ENCODE measurements at places on chromosomes 11 and 22.

DNA sequence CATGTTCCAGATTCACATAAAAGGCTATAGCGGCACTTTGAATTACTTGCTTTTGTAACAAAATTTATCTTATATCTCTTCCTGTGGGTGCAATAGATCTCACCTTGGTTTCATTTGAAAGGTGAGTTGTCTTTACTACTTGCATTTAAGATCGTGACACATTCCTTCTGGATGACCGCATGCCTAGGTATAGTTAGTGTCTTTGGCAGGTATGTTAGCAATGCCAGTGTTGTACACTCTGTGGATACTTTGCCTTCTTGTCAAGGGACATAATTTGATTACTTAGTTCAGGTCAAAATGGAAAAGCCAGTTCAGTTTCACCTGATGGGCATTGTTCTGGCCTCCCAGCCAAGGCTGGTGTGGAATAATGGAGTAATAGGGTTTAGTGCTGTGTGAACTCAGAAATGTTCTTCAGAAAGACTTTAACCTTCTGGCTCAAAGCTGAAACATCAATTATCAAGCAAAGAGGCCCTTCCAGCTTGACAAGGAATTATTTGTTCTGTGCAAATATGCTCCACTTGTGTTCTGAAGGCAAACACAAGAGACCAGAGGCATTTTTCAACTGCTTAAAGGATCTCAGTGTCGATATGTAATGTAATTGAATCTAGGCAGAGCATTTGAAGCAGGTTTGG, 64.6 kb downstream of the AMOTL1 start:
- DNase-seq = no peak

DNA sequence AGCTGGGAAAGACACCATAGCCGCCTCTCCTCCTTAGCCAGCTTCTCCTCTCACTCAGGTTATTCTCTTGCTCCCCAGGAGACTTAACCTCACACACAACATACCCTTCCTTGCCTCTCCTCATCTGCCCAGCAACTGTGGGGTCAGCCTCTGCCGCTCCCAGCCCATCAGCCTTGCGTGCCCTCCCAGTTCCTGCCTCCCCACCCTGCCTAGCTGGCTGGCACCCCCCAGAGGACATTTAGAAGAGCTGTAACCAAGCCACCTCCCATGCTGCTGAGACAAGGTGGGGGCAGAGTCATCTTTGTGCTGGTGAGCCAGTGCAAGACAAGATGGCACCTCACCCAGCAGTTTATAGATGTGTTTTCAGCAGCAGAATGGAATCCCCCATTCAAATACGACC, 38.2 kb downstream of the TOM1 start:
- DNase-seq = no peak

DNA sequence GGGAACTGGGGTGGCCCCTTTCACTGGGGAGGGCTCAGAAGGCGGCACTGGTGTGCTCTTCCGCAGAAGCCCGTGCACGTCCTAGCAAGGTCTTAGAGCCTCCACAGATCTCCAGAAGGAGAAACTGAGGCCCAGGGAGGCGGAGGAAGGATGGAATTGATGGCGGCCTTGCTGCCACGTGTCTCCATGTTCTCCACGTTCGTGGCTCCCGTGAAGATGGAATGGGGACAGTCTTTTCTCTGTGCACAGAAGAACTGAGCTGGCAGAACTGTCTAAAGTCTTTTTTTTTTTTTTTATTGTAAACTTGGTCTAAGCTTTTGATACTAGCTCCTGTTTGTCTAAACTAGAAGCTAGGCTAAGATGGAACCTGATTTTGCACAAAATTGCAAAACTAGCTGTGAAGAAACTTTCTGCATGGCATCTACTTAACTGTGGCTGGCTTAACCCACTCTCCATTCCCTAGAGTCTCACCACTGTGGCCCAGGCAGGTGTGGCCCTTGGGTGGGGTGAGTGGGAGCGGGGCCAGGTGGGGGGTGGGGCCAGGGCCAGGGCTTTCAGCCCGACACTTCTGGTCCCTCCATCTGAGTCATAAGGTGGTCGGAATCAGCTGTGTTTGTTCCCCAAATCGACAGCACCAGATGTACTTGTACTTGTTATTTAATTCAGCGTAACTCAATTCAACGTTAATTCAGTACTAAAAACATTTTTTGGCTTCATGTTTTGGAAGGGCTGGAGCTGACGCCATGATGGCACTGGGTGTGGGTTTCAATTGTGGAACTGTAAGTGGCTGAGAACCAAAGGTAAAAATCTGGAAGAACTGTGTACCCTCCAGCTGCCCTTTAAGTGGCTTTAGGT, 120.7 kb downstream of the MPPED1 start:
- DNase-seq = no peak

GRCh38 chr22:48588878-48589450, 1238.7 kb downstream of the BRD1 start:
- DNase-seq = no peak

- no peak for DNase-seq
Measured at GRCh38 chr11:77375107-77375506, 73.6 kb upstream of the GDPD4 start.

GRCh38 chr11:118443590-118444218, 7.4 kb downstream of the KMT2A start:
- no peak for DNase-seq

DNA sequence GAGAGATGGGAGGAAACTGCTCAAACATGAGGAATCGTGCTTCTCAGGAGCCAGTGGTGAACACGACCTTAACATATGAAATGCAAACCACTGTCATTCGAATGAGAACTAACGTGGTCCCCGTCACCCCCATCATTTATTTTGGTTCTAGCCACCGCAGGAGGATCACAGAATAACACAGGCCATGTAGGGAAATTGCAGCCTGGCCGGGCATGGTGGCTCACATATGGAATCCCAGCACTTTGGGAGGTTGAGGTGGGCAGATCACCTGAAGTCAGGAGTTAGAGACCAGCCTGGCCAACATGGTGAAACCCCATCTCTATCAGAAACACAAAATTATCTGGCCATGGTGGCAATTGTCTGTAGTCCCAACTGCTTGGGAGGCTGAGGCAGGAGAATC, 27.1 kb downstream of the KRTAP5-5 start:
- no peak for DNase-seq

GRCh38 chr11:13102865-13103539, 93.9 kb downstream of the RASSF10 start:
- DNase-seq = no peak

GRCh38 chr11:100691896-100692653, 5.0 kb downstream of the ARHGAP42 start:
- DNase-seq = no peak

GRCh38 chr22:36423461-36424404, 36.0 kb upstream of the MYH9 start:
- no peak for DNase-seq

DNA sequence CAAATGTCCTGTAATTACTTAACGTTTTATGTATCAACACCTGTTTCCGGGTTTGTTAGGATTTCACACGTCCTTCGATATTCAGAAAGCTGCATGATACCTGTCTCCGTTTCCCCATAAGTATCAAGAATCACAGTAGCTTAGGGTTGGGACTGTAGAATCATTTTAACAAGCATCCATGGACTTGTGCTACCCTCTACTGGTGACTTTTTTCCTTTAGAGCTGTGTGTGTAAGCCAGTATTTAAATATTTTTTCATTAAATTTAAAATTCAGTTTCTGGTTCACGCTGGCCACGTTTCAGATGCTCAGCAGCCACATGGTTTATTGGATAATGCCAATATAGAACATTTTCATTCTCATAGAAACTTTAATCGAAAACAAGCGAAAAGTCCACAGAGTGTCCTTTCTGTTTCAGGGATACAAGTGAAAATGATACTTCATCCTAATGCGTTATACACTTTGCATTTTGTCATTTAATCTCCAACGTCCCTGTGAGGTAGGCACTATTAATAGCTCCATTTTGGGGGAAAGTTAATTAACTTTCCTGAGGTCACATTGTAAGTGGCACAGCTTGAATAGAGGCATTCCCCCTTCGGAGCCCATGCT, 61.5 kb upstream of the SLC25A18 start:
- DNase-seq = no peak

- DNase-seq = no peak
Measured at GRCh38 chr22:44940130-44940529, 69.7 kb downstream of the PHF21B start.

DNA sequence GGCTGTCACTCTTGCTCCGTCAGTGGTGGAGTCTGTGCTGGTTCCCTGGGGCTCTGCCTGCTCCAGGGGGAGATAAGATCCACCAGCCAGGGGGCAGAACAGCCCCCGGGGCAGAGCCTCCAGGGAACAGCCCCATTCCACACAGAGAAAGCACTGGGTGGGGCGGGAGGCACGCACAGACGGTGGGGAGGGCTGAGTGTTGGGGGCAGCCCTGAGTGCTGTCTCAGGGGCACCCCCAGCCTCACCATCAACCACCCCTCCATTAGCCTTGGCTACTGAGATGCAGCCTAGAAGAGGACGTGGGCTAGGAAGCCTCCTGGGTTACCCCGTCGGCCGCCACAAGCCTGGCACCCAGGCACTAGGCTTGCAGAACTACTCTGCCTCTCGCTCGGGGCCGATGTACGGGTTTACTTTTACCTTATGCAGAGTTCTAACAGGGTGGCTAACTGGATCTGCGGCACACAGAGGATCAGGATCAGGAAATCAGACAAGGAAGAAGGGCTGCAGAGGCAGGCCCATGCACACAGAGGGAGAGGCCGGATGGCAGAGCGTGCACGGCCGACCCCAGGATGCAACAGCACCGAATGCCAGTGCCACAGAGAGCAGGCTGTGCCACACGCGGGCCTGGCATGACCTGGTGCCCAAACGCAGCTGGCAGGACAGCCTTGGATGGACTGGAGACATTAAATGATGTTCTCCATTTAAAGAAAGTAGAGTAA, 140.5 kb downstream of the CTTN start:
- no peak for DNase-seq

DNA sequence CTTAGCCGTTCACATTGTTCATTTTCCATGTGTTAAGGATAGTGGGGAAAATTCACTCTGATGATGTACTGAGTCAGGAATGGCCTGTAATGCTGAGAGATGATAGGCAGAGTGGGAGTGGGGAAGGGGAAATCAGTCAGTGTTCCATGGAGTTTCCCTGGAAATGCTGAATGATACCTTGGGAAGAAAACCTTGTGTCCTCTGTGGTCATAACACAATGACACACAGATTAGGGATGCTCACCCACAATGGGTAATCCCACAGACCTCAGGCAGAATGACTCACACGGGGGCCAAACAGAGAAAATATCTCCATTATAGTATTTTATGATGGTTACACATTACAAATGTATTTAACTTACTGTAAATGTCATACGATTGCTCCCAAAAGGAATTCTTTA, 118.0 kb downstream of the SNX19 start:
- no peak for DNase-seq

DNA sequence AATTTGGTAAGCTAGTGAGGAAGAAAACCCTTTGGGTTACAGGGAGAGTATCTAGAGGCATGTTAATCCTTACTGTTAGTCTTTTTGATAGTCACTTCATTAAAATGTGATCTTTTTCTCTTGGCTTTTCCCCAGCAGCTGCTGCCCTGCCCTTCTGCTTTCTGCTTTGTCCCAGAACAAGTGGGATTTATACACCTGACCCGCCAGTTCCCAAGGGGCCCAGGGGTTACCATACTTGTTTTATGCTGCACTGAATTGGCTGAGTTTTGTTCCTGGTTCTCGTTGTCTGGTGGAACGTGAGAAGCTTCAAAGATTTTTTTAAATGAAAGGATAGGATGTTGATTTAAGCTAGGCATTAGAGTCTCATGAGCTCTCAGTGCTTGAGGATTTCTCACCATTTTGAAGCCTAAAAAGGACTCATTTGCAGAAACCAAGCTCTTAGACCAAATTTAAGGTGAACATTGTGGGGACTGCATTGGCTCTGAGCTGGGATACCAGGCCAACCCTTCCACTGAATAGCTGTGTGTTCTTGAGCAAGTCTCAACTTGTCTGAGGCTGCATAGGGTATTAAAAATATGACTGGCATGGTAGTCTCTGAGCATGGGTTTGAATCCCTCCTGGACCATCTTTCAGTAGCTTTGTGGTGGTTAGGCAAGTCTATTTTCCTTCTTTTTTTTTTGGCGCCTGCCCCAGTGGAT, 6.6 kb downstream of the LIMK2 start:
- no peak for DNase-seq

DNA sequence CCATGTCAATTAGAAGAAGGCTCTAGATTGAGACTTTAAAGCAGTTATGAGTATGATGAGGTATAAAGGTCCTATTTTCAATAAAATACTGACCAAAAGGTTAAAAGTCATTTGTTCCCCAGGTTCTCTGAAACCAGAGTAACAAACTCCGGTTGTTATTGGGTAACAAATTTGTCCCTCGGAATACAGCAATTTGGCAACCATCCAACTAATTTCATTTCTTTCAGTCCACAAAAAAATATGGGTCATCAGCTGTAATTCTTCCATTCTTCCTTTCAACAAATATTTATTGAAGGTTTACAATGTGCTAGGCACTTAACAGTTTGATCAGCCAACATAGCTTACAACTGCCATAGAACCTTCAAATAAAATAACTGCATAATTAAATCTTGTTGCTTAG, 79.9 kb downstream of the TTC28 start:
- DNase-seq = no peak

GRCh38 chr11:18575361-18575760, 13.2 kb downstream of the UEVLD start:
- DNase-seq = no peak

DNA sequence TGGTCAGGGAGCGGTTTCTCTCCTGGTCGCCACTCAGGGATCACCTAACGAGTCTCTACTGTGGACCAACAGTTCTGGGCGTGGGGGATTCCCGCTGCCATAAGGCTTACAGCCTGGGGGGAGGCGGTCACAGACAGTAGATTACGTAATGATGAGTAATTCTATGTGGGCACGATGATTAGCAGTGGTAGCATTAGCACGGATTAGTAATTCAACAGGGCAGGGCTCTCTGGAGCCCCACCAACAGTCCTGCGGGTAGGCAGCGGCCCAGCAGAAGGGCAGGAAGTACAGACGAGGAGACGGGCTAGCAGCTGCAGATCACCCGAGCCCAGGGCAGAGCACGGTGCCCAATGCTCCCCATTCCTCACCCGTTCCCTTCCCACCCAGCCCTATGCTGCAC, 3.6 kb downstream of the SHISAL1 start:
- DNase-seq = no peak

DNA sequence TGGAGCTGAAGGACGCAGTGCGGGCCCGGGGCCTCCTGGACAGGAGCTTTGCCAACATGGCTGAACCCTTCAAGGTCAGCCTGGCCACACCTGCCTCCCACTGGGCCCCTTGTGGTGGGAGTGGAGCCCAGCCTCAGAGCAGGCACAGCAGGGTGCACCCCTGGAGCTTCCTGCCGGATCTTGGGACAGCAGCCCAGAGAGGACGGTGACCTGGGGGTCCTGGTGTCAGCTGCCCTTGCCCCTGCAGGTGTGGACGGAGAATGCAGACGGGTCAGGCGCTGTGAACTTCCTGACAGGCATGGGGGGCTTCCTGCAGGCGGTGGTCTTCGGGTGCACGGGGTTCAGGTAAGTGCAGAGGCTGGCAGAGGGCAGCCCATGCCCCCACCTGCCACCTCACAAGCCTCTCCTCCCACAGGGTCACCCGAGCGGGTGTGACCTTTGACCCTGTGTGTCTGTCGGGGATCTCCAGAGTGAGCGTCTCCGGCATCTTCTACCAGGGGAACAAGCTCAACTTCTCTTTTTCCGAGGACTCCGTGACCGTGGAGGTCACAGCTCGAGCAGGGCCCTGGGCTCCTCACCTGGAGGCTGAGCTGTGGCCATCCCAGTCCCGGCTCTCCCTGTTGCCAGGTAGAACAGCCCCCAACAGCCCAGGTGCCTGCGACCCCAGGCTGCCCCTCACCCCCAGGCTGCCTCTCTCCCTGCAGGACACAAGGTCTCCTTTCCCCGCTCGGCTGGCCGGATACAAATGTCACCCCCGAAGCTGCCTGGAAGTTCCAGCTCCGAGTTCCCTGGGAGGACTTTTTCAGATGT, 5.1 kb downstream of the PGGHG start:
- DNase-seq = no peak

GRCh38 chr11:126592496-126593410, 237.3 kb downstream of the ST3GAL4 start:
- no peak for DNase-seq
